NCI-H1417 treated with DMSO at 0.1 percent for 48 hours (cell line): ENCODE measurements at places on chromosomes 16 and 17.

GRCh38 chr17:42603318-42603717 lies 5.9 kb downstream of the RETREG3 start:
- no peak for DNase-seq

GRCh38 chr17:65559461-65559803 lies 2.0 kb downstream of the AXIN2 start:
- no peak for DNase-seq

DNA sequence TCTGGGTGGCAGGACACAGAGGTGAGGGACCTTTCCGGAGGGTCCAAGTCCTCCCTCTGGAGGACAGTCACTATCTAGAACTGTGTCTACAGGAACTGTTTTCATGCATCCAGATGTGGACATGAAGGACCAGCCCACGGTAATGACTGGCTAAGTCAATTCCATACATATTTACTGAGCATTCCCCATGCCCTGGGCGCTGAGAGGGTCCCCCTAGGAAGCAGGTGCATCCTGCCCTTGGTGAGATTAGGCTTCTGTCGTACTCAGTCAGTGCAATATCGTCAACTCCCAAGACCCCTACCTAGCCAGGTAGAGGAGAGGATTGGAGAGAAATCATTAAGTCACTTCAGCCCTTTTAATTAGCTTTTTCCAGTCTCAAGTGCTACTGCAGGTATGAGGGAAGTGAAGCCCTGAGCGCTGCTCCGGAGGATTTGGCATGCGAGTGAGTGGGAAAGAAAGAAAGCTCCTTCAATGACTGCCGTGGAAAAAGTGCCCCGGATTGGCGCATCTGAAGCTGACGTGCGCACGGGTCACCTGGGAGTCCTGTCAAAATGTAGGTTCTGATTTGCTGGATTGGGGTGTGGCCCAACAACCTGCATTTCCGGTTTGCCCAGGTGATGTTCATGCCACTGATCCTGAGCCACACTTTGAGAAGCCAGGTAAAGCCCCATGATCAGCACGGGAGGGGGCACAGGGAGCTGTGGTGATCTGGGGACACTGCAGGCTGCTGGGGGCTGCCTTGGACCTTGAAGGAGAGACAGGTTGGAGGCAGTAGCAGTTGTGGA lies 367.4 kb upstream of the TNRC6C start:
- no peak for DNase-seq

- no peak for DNase-seq
Observed at GRCh38 chr16:31071861-31072260, 2.2 kb downstream of the ZNF668 start.

DNA sequence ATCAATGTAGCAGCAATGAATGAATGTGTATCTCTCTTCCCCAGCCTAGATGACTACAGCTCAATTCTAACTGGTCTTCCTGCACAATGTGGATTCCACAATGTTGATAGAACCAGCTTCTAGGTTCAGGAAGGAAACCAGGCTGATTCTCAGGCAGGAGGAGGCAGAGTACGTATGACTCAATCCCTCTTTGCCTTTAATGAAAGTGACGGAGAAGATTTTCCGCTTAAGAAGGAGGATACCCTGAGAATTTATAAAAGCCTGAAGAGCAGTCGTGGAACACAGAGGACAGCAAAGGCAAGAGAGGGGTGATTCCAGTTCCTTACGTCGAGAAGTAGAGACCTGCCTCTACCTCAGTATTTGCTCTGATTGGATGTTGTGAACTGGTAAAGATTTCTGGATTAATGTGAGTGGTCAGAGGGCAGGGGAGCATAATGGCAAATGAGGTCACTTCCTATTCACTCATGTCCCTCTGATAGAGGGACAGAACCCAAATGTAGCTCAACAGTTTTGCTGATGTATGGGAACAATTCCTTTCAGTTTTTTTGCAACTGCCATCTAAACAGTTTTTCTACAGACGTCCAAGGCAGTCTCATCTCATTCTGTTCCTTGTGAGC lies 15.0 kb upstream of the SLC16A11 start:
- no peak for DNase-seq

GRCh38 chr16:60563166-60563565 lies 1473.1 kb downstream of the CDH8 start:
- no peak for DNase-seq

DNA sequence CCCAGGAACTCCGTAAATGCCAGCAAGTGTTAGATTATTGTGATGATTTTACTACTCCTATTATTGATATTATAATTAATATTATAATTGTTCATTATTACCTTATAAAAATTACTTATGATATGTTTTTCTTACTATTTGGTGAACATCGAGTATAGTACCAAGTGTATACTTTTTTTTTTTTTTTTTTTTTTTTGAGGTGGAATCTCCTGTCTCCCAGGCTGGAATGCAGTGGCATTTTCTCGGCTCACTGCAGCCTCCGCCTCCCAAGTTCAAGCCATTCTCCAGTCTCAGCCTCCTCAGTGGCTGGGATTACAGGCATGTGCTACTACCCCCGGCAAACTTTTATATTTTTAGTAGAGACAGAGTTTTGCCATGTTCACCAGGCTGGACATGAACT lies 347.0 kb downstream of the WWOX start:
- DNase-seq = no peak

DNA sequence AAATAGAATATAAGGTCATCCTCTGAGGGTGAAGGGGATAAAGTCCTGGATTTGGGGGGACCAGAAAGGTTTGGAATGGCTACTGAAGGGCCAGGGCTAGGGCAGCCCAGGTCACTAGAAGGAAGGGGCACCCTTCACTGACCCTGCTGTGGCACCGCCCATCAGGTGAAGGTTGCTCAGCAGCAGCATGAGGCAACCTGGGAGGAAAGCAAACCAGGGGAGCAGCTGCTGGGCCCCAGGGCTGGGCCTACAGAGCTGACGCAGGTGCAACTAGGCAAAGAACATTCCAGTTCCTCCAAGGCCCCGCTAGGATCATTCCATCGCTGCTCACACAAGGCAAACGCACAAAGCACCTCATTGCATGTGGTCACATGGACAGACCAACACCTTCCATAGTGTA lies 3.4 kb upstream of the HSBP1 start:
- no peak for DNase-seq

DNA sequence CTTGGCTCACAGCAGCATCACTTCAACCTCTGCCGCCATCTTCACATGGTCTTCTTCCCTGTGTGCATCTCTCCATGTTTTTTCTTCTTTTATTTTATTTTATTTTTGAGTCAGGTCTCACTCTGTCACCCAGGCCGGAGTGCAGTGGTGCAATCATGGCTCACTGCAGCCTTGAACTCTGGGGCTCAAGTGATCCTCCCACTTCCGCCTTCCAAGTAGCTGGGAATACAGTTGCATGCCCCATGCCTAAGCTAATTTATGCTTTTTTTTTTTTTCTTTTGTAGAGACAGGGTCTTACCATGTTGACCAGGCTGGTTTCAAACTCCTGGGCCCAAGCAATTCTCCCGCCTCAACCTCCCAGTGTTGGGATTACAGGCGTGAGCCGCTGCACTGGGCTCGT lies 1.9 kb downstream of the NUDT7 start:
- DNase-seq = no peak

- no peak for DNase-seq
Observed at GRCh38 chr17:46027976-46028325, 28.9 kb downstream of the STH start.

- DNase-seq = no peak
Observed at GRCh38 chr16:88882358-88883030, 16.0 kb upstream of the PABPN1L start.

GRCh38 chr17:27105636-27106035 lies 188.3 kb upstream of the WSB1 start:
- no peak for DNase-seq

- no peak for DNase-seq
Observed at GRCh38 chr16:68798398-68798797, 44.9 kb upstream of the TANGO6 start.

DNA sequence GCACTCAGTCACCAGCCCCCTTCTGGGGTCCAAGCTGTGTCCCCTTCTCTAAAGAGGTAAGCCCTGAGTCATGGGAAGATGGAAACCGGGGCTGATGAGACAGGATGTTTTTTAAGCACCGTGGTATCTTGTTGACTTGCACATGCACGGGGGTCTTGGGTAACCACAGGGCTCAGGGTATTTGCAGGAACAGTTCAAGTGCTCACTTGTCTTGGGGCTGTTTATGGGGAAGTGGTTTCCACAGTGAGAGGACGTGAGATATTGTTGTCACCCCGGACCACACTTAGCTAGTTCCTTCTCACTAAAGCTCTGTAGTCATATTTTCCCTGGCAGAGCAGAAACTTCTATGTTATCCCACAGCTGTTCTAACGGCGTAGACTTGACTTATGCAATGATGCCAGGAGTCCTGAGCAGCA lies 7.7 kb downstream of the CCL3L1 start:
- DNase-seq = no peak

DNA sequence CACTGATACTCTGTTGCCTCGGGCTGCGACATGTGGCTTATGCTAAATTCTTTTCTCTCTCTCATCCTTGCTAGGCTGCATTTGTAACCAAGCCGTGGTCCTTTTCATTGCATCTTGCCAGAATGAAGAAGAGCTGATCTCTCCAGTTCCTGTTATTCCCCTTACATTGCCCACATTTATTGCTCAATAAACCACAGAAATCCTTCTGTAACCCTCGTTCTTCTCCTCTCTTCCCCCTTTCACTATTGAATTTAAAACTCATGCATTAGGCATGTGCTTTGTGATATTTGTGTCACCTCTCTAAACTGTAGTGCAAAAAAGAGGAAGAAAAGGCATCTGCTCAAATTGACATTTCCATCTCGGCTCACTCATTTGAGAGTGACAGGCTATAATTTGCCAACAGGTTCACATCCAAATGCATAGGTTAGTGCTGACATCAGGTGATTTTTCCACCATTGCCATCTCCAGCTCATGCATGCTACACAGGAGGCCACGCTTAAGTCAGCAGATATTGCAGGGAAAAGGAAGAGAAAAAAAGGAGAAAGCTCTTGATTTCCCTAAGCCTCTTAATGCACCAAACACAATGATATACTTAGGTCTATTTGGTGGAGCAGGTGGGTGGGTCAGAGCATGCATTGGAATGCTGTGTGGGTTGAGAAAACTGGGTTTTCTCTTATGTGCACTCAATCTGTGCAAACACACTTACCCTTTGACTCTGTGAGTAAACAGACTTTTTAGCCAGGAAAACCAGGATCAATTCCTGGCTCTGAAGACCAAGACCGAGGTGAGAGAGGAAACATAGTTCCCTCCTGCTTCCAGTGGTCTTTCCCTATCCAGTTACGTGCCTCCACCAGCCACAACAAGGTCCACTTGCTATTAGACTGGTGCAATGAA lies 642.7 kb downstream of the HS3ST4 start:
- no peak for DNase-seq

DNA sequence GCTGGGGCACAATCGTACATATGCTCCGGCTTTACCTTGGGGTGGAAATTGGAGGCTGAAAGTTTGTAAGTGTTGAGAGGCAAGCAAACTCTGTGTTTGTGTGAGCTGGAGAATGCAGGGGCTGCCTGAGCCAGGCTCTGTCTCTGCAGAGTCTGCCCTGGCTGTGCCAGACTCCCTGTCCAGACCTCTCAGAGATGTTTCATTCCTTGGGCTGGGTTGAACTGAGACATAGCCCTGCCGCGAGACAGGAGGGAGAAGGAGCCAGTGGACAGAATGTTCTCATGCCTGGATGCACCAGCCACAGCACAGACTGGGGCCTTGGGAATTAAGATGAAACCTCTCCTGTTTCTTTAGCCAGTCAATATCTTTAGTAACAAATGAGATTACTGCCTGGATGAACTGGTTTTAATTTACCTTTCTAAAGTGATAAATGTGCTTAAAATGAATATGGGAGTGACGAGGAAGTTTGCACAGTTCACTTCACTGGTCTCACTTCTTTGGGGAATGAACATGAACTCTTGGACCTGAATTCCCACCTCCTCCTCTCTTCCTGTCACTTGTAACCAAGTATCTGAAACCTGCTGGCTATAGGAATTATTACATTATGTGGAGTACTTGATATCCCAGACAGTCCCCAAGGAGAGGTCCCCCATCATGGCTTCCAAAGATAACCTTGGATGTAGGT lies 40.1 kb downstream of the YPEL2 start:
- no peak for DNase-seq

GRCh38 chr17:61058066-61058465 lies 341.6 kb upstream of the TBX2 start:
- no peak for DNase-seq

- no peak for DNase-seq
Observed at GRCh38 chr17:61245706-61246135, 153.9 kb upstream of the TBX2 start.

DNA sequence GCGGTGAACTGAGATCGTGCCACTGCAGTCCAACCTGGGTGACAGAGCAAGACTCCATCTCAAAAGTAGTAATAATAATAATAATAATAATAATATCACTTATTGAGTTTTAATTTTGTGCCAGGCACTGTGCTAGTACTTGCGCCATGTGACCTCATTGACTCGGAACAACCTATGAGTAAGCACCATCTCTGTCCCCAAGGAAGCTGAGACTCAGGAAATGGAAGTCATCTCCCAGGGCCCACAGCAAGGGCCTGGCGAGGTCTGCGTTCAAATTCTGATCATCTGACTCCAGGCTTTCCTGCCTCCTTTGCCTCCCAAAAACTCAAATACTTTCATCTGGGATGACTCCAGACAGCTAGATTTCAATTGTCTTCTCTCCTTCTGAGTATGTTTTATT lies 162.9 kb downstream of the SEC14L1 start:
- no peak for DNase-seq

GRCh38 chr16:84712801-84713775 lies 13.3 kb downstream of the USP10 start:
- no peak for DNase-seq

DNA sequence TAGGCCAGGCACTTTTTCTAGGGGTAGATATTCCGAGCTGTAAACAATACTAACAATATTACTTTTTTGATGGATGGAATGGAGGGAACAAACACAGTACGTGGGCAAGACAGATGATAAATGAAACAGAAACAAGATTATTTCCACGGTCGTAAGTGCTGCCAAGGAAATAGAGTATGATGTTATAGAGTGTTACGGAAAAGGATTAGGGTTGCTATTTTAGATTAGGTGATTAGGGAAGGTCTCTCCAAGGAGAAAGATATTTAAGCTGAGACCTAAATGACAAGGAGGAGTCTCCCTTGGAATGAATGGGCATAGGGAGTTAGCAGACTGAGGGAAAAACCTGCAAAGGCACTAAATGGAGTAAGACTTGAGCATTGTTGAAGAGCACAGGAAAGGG lies 8.3 kb downstream of the ADPRM start:
- DNase-seq = no peak

GRCh38 chr16:88437367-88437964 lies 15.6 kb upstream of the ZFPM1 start:
- no peak for DNase-seq

- no peak for DNase-seq
Observed at GRCh38 chr16:29314292-29314934, 92.1 kb downstream of the NPIPB11 start.

- no peak for DNase-seq
Observed at GRCh38 chr16:4772351-4772750, 5.4 kb upstream of the ZNF500 start.

- DNase-seq = no peak
Observed at GRCh38 chr17:50501054-50501453, 7.2 kb upstream of the MYCBPAP start.

DNA sequence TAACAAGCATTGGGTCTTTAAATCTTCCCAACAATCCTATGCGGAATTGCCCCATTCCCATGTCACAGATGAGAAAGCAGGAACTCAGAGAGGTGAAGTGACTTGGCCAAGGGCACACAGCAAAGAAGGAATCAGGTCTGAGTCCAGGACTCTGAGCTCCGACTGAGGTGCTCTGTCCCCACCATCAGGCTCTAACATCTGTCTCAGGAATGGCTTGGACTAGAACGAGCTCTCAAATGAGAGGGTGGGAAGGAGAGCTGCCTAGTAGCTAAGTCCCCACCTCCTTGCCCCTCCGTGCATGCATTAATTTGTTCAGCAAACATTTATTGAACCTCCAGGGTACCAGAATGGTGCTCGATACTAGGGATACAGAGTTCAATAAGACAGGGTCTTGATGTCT lies 26.7 kb downstream of the ABCC3 start:
- no peak for DNase-seq
